ENCODE measurements at places on chromosomes 12 and 14.
A peak's percentile ranks its signal among the peaks of the same experiment; 100 is the strongest.

DNA sequence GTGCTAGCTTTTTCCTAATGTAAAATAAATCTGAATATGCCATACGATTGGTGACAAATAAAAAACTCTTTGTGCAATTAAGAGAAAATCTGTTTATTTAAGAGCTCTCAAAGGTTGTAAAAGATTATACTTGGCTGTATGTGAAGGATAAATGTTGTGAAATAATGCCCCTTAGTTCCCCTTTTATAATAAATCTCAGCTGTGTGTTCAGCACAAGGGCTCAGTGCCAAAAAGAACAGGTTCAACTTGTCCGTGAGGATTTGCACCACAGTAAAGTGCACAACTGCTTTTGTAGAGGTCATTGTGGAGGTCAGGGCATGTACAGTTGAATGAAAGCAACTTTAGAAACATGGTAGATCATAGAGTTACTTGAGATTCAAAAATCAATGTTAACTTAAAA, 118.6 kb downstream of the TRMT5 start:
- DNase-seq, result peak; percentile 4

GRCh38 chr12:123971449-123971769, 1.2 kb downstream of the CCDC92 start:
- DNase-seq, result no peak

DNA sequence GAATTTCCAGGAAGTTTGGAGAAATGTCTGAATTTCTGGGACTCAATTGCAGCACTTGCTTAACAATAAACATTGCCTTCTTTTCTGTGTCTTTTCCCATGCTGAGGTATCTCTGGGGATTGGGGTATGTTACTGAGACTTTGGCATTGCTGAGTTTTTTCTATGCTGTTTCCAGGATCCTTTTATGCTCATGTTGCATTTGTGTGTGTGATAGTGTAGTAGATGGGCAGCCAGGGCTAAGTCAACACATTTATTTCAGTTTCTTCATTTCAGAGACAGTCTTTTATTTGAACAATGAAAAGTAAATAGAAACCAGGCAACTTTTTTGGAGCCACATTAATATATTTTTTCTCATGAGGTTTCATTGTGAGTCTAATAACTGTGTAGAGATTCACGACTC, 1160.3 kb upstream of the TMEM132C start:
- no peak for DNase-seq

- peak; percentile 60 for DNase-seq
Measured at GRCh38 chr12:65561798-65562382, 262.4 kb upstream of the HMGA2 start.

- DNase-seq, result no peak
Measured at GRCh38 chr12:6575648-6576047, 7.6 kb upstream of the NOP2 start.

DNA sequence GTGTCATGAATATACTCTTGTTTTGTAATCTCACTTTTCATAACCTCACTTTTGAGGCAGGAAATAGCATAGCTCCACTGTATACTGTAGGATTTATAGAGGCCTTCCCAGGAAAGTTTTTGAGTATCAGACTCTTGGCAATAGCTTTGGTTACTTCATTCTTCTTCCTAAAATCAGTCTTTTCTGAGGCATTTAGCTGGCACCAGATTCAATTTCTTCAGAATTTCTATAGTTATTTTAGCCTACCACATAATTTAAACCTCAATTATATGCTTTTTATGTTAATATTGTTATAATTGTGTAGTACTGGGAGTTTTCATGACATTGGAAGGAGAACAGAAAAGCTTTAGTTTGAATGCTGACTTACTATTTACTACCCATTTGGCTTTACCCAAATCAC, 322.3 kb upstream of the FAR2 start:
- no peak for DNase-seq

DNA sequence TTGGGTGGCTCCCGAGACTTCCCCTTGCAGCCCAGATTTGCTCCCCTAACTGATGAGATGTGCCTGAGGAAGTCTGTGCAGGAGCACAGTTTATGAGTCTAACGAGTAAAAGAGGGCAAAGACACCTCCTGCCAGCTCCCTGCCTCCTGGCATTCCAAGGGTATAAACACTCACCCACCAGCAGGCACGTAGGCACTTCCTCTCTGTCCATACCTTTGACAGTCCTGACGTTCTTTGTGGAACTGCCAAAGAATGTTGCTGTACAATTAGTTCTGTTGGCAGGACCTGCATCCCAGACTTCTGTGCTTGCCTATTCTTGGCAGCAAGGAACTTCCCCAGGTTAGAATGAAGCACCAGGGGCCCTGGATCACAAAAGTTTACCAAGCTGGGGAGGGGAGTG, 889.3 kb downstream of the BCL11B start:
- no peak for DNase-seq

GRCh38 chr14:96783915-96784224, 13.3 kb upstream of the VRK1 start:
- DNase-seq, result no peak

DNA sequence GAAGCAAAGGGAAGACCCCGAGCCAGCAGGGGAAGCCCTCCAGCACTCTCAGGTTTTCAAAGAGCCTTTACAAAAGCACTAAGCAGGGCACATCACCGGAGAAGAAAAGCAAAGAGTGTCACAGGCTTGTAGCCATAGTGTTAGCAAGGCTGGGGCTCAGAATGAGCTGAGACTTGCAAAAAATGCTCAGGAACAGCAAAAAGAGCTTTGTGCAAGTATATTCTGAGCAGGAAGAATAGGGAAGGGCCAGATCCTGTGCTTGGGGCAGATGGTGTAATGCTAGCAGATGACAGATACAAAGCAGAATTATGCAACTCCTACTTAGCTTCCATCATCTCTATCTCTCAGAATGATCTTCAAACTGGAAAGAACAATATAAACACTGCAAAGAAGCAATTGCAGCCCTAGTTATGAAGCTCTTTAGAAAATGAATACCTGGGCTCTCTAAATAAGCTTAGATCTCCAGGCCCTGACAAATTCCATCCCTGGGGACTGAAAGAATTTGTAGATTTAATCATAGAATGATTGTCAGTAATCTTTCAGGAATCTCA, 23.7 kb upstream of the PARP11 start:
- peak; percentile 13 for DNase-seq

Data from fibroblast of upper back skin (primary cell).